ENCODE measurements at places on chromosomes 11 and 22.

DNA sequence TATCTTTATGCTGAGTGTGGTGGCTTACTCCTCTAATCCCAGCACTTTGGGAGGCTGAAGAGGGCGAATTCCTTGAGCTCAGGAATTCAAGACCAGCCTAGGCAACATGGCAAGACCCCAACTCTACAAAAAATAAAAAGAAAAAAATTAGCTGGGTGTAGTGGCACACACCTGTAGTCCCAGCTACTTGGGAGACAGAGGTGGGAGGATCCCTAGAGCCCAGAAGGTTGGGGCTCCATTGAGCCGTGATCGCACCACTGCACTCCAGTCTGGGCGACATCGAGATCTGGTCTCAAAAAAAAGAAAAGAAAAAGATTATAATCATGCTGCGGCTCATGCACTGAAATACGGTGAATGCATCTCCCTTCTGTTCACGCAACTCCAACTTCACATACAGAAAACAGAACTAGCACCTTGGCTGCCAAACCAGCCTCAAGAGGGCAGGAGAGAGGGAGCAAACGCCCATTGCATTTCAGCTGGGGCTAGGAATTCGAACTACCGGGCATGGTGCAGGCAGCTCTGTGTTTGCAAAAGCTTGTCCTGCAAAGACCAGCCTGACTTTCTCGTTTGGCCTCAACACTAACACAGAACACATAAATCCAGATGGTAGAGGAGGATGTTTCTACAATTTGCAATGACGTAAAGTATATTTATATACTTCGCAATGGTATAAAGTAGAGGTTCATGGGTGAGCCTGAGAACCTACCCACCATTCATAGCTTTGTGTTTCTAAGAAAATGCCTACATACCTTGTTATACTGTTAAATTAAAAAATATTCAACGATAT, 6.3 kb upstream of the SYNGR1 start:
- DNase-seq: peak; percentile 78

GRCh38 chr11:74681686-74682651, 49.3 kb downstream of the CHRDL2 start:
- DNase-seq: no peak

GRCh38 chr22:49258107-49259010, 569.3 kb downstream of the BRD1 start:
- DNase-seq: no peak

DNA sequence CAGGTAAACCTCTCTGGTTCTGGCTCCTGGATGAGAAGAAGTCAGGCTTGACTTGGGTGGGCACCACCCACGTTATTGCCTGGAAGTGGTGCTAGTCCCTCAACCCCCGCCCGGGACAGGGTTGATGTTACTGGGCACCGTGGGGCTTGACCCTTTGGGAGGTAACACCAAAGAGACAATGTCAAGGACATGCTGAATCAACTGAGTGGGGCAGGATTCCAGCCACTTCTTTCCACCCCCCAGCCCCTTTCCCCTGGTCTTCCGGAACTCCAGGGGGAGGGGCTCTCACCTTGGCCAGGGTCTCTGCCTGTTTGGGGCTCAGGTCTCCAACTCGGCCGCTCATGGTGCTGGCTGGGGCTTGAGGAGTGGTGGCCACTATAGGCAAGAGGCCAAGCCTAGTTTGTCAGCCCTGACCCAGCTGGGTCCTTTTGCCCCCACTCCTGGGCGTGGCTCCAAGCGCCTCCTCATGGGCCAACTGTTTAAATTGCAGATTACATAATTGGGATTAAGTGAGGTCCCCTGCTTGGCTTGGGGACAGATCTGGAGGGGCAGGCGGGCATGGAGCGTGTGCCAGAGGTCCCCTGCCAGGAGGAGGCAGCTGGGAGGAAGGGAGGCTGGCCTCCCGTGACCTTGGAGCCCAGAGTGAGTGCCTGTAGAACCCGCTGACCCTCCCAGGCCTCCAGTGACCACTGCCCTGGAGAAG, at the start of gene SEC14L3:
Gene SEC14L3, minus strand, starts transcription at position 402 of the 703 bp plus-strand sequence. Its CDS starts 59 bp downstream, at position 343.
- DNase-seq: no peak

DNA sequence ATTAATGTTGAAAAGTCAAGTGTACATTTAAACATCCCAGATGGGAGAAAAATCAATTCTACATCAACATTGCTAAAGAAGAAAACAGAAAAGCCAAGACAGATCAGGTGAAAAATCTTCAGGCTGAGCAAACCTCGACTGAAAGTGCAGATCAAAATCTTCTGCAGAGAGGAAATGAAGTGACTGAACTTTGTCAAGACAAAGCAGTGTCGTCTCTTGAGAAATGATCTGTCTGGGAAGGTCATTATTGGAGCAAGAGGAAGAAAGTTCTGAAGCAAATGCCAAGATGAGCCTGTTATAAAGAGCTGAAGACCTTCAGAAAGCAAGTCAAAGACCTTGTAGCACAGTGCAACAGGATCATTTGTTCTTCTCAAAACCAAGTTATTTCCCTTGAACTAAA, 5.8 kb upstream of the PLEKHB1 start:
- DNase-seq: no peak

GRCh38 chr11:44351898-44352498, 42.1 kb upstream of the ALX4 start:
- no peak for DNase-seq

GRCh38 chr22:31075961-31076360, 5.2 kb upstream of the SMTN start:
- DNase-seq: no peak

DNA sequence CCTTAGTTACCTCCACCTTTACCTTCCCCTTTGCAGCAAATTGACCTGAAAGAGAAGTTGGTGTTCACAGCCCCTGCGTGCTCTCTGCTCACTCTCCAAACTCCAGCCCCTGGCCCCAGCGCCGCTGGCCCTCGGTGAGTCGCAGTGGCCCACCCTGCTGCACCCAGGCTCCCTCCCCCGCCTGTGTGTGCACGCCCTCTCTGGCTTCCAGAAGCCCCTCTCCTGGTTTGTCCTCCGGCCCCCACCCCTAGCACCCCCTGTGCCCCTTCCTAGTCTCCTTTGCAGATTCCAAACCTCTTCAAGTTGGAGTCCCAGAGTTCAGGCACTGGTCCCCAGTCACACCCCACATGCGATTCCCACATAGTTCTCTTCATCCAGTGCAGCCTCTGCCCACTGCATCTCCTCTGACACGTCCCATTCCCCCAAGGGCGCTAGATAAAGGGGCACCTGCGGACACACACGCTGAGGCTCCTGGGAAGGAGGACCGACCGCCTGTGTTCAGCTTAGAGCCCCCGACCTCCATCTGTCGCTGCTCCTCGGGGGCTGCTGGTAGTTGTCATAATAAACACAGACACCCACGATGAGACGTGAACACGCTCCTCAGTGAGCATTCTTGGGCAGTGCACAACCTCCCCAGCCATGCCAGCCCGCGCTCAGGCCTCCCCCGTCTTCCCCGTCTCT, 1.5 kb upstream of the PHRF1 start:
- DNase-seq: no peak

DNA sequence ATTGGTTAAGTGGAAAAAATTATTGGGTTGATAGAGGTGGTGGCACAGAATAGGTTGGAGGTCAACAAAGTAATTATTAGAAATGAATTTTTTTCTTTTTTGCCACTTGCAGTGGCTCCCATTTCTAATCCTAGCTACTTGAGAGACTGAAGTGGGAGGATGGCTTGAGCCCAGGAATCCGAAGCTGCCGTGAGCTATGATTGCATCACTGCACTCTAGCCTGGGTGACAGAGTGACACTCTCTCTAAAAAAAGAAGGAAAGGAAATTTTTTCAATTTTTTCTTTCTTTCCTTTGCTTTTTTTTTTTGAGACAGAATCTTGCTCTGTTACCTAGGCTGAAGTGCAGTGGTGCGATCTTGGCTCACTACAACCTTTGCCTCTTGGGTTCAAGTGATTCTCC, 2.2 kb upstream of the BCO2 start:
- DNase-seq: no peak

- no peak for DNase-seq
These were observed 38.5 kb downstream of the IGHMBP2 start for GRCh38 chr11:68942095-68942620.

- DNase-seq: no peak
These were observed 7.0 kb upstream of the CEP126 start for GRCh38 chr11:101907815-101908214.

GRCh38 chr22:17064498-17065100, 20.2 kb upstream of the IL17RA start:
- no peak for DNase-seq

GRCh38 chr11:60848714-60849151, 6.8 kb downstream of the CCDC86 start:
- DNase-seq: no peak

DNA sequence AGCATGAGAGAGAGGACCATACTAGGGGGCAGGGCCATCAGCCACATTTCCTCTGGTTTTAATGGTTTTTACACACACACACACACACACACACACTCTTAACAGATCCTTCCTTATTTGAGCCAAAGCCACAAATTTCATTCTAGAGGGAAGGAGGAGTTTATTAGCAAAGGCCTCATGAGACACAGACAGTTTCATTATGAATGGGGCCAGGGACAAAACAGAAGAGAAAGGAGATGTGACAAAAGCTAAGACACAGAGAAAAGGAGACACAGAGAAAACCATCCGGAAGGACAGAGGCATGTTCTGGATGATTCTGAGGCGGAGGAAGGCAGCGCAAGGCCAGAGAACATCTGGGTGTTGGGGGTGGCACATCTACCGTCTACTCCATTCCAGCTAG, 32.2 kb upstream of the ARFGAP3 start:
- no peak for DNase-seq

DNA sequence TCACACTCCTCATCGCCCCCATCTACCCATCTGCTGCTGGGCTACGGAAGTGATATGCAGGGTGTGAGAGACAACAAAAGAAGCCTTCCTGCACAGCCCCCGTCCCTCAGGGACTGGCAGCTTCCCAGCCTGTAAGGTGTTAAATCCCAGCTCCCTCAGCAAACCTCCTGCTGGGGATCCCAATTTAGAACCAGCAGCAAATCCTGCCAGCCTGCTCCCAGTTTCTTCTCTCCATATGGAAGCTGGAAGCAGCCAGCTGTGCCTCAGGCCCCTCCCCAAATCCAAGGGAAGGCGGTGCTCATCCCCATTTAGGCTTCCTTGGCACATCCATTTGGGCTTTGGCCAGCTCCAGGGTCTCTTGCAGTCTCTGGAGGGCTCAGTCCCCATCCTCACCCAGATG, 47.5 kb downstream of the PAMR1 start:
- peak; percentile 30 for DNase-seq

GRCh38 chr11:22768281-22768680, 61.3 kb downstream of the SVIP start:
- DNase-seq: no peak

DNA sequence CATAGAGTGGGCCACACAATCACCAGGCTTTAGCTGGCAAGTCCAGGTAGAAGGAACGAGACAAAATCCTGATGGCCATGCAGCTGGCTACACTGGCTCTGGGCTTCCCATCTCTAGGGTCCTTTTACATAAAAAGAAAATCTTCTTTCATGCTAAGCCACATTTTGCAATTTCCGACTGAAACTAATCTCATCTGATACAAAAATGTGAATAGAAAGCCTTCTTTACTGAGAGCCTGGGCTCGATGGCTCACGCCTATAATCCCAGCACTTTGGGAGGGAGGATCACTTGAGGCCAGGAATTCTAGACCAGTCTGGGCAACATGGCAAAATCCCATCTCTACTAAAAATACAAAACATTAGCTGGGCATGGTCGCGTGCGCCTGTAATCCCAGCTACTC, 67.2 kb downstream of the MICAL3 start:
- no peak for DNase-seq

DNA sequence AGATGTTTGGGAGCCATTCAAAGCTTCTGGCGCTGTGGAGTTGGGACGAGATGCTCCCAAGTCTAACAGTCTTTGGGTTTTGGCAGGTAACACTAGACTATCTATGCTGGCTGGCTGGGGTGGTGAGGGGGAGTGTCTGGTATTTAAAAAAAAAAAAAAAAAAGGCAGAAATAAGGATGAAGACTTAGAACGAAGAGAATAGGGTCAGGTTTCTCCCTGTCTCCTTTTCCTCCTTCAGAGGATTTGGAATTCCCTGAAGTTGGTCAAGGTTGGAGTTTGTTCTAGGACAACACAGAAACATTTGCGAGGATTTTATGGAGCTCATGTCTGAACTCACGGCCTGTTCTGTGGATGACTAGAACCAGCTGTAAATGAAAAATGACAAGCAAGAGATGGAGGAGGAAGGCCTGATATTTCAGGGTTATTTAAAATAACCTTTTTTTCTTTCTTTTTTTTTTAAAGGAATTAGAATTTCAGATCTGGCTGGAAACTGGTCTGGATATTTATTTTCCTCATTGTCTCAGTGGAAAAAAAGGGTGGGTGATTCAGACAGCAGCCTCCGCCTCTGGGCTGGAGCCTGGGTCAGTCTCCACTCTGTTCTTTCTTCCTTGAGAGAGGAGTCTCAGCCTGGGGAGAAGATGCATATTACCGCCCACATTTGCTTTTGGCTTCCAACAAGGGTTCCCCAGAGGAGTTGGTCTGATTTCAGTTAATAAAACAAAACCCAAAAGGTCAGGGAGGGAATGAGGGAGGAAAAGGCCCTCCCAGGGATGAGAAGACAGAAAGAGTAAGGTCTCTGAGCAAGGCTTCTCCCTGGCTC, 80.1 kb downstream of the USP35 start:
- DNase-seq: no peak

Data from glutamatergic neuron (in vitro differentiated cells).